ENCODE measurements at places on chromosomes 4 and X.
A peak's percentile ranks its signal among the peaks of the same experiment; 100 is the strongest.

DNA sequence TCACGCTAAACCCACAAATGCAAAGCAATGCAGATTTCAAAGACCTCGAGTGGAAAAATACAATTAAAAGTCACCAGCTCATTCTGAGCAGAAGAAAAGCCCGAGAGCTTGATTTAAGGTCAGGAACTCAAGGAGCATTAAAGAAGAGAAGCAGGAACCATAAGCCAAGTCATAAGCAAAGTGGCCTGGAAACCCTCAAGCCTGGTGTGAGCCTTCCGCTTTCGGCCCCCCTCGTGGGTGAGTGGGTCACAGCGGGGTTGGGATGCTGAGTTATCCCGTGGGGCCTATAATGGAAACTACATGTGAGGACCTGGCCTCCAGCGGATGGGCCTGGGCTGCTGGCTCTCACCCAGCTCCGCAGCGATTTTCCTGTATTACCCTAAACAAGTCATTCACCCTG, 504.3 kb downstream of the RAB28 start:
- DNase-seq = no peak

GRCh38 chr4:101347267-101347556, at the start of gene PPP3CA:
TSS of gene PPP3CA (minus strand) at chr4:101347526.
- DNase-seq = no peak

DNA sequence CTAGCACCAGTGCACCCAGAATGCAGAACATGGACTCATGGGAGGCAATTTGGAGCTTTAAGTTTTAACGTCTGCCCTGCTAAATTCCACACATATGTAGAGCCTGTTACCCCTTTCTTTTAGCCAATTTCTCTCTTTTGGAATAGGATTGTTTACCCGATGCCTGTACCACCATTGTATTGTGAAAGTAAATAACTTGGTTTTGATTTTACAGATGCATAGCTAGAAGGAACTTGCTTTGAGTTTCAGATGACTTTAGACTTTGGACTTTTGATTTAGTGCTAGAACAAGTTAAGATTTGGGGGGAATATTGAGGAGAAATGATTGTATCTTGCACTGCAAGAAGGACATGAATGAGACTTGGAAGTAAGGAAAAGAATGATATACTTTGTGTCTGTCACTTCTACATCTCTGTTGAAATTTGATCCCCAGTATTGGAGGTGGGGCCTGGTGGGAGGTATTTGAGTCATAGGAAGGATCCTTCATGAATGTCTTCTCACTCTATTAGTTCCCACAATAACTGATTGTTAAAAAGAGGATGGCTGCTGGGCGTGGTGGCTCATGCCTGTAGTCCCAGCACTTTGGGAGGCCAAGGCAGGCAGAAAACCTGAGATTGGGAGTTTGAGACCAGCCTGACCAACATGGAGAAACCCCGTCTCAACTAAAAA, 794.8 kb upstream of the LCORL start:
- no peak for DNase-seq

- DNase-seq = no peak
These were observed 1.8 kb downstream of the FNIP2 start for GRCh38 chr4:158770671-158771070.

GRCh38 chr4:3427134-3427476, 14.7 kb upstream of the HGFAC start:
- no peak for DNase-seq

DNA sequence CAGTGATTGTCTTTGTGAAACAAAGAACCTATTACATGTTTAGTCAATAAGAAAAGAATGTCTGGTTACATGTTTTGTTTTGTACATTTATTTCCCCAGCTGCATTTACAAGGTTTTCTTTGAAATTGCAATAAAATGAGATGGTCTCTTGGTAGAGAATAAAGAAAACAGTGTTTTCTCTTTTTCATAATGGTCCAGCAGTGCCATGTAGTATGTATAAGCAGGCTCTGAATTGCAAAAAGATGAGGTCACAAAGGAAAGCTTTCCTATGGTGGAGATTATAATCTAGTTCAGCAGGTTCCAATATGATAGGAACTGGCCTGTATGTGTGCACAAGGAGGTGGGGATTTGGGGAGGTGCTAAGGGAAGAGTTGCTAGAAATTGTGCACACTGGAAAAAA, 1417.3 kb downstream of the STIM2 start:
- DNase-seq = no peak

DNA sequence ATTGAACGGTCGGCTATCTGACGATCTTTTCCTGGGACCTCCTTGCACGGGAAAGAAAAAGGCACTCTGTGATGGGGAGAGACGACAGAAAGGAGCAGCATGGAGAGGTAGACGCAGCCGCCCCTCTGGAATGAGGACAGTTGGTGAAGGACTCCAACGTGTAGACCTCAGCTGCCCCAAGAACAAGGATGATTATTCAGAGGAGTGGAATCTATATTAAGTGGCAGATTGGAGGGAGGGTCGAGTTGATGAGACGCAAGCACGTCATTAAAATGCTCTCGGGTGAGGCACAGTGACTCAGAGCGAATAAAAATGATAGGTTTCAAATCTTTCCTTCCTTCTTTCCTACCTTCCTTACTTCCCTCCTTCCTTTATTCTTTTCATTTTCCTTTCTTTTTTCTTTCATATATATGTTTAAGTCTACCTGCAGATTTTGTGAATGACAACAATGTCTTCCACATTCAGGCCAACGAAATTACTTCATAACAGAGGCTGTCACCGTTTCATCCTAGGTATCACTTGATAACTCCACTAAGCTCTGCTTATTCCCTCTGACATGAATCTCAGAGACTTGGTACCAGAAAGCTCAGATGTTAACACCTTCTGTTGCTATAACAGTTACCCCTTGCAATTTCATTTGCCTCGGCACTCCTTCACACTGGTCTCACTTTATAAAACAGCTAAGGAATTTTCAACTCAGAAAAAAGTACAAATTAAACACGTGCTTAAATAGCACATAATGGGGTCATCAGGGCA, 110.0 kb upstream of the PPARGC1A start:
- no peak for DNase-seq

DNA sequence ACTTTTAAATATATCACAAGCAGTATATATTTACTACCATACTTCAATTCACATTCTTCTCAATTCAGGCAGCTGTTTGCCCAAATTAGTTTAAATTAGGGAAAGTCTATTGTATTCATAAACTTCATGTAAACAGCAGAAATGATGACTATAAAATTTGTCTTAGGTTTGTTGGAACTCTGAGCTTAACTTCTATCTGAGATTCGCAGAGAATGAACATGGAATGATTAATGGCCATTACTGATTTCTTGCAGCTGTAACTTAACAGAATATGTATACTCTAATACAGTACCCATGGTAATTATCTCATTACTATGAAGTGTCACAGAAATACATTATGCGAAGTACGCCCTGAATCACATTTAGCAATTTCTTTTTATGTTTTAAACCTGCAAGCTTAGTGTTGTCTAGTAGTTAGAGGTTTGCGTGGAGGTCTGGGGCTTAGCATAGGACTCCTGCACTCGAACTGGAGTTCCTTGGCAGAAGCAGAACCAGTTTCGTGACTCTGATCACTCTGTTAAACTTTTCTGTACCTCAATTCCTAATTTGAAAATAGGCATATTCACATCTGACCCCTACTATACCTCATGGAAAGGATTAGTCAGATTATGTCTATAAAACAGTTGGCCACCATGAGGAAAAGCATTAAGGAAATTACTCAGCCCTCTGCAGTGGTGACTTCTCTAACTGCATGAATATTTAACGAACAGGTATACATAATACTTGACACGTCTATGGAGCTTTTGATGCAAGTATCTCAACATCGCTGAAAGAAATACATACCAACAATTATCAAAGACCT, 243.2 kb downstream of the MGST2 start:
- DNase-seq = no peak

GRCh38 chr4:118682928-118683327, 2.3 kb upstream of the METTL14 start:
- no peak for DNase-seq

GRCh38 chr4:40952672-40953071, 202.9 kb downstream of the NSUN7 start:
- no peak for DNase-seq

- no peak for DNase-seq
These were observed 23.0 kb upstream of the PGM2 start for GRCh38 chr4:37803348-37803973.

DNA sequence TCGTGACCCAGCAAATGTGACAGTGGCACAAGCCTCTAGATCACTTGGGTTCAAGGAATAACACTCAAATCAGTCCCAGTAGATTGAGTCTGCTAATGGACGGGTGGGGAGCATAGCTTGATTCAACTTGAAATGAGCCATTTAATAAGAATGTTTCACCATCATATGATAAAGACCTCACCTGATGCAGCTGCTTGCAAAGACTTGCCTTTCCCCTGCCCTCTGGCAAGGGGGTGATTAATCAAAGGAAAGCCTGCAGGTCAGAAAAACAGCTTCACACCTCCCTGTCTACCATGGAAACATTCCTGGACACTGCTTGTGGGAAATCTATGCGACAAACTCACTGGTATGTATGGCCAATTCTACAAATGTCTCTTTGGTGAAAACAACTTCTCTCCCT, 54.5 kb downstream of the CD99L2 start:
- no peak for DNase-seq

GRCh38 chrX:139200793-139201192, 329.7 kb upstream of the F9 start:
- DNase-seq = no peak

DNA sequence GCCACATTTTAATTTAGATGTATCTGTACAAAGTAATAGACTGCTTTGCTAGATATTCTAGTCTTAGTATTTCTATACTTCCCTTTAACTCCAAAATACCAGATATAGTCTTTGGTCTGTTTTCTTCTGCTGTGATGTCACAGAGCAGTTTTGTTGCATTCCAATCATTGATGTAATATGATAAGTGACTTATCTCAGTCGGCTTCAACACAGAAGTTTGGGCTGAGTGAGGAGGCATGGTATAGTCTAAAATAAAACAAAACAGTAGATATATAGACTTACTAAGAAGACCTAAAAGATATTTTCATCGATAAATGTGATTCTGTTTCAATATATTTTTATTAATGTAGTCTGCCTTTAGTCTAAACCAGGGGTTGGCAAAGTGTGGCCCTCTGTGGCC, 169.9 kb downstream of the DCK start:
- no peak for DNase-seq

- no peak for DNase-seq
These were observed 19.5 kb downstream of the REST start for GRCh38 chr4:56927196-56927595.

DNA sequence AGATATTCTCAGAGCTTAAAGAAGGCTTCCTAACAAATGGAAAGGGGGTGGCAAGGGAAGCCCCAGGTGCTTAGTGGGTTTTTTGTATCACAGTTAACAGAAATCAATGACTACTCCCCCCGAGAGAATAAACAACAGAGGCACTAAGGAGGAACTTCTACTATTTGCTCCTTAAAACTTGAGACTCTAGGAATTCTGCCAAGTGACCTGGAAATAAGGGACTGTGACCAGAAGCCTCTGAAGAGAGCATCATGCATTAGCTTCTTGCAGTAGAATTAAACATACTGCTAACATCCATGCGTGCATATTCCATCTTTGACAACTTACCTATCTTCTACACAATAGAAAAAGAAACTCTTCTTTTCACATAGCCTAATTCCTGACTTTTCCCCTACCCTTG, 86.8 kb downstream of the CAMK2D start:
- no peak for DNase-seq

GRCh38 chr4:184267673-184268583, 50.3 kb upstream of the ENPP6 start:
- peak; percentile 47 for DNase-seq
